AG04449 (cell line): ENCODE measurements at places on chromosomes 12 and 14.

DNA sequence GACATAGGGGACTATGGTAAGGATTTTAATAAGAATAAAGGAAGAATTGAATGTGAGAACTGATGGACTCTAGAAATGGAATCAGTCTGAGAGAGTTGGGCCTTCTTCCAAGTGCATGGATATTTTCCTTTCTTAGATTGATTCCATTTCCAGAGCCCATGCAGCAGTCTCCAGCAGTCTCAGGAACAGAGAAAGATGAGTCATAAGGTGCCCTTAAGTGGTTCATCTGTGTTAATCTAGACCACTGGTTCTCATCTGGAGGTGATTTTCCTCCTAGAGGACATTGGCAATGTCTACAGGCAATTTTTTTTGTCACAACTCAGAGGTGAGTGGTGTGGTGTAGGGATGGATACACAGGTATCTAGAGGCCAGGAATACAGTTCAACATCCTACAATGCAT is 25.9 kb downstream of the TRIM9 start:
- no peak for DNase-seq

DNA sequence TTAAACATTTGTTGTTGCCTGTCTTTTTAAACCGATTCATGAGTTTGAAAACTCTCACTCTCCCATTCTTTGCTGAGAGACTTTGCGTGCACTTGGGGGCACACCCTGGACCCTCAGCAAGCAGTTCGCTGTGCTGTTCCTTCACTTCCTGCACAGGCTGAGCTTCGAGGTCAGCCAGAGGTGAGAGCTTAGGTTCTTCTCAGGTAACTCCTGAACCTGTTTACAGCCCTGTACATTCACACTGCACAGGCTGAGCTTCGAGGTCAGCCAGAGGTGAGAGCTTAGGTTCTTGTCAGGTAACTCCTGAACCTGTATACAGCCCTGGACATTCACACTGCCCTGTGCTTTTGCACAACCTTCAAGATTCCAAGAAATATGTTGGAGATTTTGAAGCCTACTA is 9.8 kb upstream of the CLECL1 start:
- no peak for DNase-seq

GRCh38 chr12:64385468-64385867 is 5.1 kb downstream of the C12orf56 start:
- DNase-seq = no peak

DNA sequence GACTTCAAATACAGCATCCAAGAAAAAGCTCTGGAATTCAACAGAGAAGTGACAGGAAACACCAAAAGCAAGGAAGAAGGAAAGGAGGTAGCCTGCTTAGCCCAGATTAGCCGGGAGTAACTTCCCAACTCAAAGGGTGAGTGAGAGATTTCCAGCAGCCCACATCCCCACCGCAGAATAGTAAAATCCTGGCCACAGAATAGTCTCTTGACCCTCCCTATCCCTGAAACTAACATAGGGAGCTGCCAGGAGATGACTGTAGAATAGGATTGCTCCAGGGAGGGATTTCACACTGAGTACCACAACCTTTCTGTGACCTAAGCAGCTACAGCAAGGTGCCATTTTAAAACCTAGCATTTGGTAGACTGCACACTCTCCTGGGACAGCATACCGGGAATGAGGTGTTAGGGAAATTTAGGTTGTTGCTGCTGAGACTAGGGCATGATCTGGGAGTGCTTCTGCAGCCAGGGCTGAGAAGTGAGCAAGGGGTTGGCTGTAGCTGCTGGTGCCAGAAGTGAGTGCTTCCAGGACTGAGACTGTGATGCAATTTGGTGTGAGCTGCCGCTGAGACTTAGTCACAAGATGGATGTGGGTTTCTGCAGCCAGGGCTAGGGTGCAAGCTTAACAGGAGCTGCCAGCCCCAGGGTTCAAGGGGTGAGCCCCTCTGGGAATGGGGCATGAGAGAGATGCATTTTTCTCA is 66.0 kb downstream of the TMTC3 start:
- no peak for DNase-seq

DNA sequence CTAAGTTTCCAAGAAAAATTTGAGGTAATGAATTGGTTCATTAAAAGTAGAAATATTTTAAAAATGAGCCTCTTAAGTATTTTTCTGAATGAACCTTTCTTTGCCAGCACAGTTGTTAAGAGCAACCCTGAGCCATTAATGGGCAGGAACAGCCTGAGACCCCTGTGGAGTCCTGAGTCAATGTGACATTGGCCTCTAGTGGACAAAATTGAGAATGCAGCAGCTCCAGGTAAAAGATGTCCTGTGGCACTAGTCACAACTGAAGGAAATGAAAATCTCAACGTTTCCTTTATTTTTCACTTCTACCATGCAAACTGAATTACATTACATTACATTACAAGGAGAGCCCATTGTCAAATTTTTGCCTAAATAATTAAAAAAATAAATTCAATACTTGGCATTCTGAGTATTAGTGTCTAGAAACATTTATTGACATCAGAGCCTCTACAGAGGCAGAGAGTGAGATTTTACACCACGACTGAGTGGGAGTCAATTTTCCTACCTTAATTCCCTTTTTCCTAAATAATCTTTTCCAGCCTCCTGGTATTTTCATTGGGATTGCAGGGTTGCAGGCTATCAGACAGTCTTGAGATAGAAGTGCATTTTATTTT is 135.7 kb downstream of the PPM1H start:
- DNase-seq = no peak

DNA sequence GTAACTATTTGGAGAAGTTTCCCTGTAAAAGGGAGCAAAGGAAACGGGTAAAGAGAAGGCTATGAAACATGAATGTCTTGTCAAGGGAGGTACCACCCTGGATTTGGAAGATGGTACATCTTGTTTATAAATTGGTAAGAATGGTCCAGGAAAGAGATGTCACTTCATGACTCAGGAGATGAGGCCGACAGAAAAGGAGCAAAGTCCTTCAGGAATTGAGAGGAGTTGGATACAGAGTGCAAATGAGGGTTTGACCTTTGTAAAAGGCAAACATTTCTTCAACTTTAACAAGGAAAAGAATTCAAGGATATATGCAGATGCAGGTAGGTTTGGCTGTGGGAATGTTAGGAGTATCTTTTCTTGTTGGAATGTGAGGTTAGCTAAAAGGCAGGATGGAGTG is 30.8 kb downstream of the NDUFA9 start:
- DNase-seq = no peak

GRCh38 chr14:99643343-99643742 is 1.6 kb upstream of the HHIPL1 start:
- no peak for DNase-seq
